Esophagus muscularis mucosa (tissue), 4 donors: ENCODE measurements at places on chromosomes 4 and X.

- DNase-seq, result no peak
Measured at GRCh38 chrX:119218198-119218597, 17.9 kb upstream of the PGRMC1 start.

DNA sequence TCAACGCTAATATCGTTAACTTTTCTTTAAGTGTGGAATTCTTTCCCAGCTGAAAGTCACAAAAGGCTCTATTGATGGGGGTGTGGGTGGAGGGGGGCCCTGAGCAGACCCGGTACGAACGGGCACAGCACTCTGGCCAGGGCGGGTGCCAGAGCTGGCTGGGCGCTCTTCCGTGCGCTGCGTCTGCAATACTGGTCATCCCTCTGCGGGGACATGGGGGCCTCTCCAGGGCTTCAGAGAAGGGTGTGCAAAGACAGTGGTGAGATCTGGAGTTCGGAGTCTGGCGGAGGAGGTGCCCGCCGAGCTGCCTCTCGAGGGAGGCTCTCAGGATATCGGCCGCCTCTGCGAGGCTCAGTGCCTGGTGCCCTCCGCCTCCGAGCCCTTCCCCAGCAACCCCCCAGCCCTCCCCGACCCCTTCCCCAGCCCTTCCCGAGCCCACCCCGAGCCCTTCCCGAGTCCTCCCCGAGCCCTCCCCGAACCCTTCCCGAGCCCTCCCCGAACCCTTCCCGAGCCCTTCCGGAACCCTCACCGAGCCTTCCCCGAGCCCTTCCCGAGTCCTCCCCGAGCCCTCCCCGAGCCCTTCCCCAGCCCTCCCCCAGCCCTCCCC, 34.3 kb downstream of the FGFRL1 start:
- no peak for DNase-seq

DNA sequence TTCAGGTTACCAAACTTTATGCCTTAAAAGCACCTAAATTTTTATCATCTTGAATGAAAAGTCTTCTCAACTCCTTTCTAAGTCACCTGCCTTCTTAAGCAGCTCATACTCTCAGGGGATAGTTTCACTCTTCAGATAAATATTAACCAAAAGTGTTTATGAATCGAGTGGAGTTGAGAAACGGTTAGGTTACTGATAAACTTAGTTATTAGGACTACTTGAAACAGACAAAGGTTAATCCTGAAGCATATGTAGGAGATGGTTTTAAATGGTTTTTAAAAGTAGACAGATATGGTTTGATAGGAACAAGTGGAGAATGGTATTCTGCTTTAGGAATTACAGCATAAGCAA, 32.8 kb downstream of the CLDN22 start:
- DNase-seq, result no peak

GRCh38 chr4:17063888-17064287, 165.4 kb upstream of the LDB2 start:
- DNase-seq, result peak; percentile 17

DNA sequence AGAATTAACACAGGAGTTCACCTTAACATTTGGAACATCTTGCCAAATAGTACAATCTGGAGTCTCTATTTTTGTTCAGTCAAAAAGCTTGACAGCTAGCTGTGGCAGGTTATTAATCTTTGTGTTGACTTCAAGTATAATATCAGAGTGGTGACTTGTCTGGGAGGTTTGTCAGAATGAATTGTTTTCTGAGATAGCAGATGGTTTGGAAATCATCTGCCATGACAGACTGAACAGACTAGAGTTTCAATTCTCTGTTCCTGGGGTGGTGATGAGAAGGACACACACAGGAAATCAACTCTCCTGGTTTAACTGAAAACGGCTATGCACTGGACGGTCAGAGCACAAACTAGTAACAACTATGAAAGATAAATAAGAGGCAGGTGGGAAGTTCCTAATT, 203.3 kb upstream of the EMCN start:
- no peak for DNase-seq

DNA sequence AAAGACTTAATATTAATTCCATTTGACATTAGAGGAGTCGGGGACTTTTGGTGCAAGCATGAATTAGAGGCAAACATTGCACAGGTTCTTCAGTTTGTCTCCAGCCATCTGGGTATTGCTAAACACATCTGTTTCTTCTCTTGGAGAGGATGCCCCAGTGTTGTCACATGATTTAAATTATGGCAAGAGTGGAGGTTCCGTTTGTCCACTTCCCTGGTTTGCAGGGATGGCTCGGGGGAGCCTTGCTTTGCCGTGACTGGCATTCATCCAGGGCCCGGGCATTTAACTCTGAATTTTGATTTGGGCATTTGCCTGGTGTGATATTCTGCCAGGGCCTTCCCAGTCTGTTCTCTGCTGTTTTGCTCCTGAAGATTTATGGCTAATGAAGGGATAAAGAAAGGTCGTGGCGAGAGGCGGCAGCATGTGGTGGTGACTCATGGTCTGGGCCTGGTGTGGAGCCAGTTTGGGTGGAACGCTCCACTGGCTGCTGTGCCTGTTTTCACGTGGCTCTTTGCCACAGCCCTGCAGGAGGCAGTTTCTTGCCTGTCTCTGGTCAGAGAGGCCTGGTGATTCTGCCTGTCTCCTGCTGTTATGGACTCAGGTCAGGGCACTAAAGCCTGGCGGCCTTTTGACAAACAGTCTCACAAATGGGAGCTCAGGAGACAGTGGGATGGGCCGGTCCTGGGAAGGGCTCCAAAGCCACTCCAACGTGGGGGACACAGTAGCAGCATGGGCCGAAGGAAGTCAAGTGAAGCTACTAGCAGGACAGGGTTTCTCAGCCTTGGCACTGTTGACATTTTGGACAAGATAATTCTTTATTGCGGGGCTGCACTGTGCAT, 99.4 kb upstream of the PGRMC2 start:
- DNase-seq, result peak; percentile 98

- DNase-seq, result no peak
Measured at GRCh38 chr4:108303488-108304177, 134.9 kb upstream of the LEF1 start.

- DNase-seq, result no peak
Measured at GRCh38 chrX:148380107-148380506, 120.3 kb upstream of the AFF2 start.

DNA sequence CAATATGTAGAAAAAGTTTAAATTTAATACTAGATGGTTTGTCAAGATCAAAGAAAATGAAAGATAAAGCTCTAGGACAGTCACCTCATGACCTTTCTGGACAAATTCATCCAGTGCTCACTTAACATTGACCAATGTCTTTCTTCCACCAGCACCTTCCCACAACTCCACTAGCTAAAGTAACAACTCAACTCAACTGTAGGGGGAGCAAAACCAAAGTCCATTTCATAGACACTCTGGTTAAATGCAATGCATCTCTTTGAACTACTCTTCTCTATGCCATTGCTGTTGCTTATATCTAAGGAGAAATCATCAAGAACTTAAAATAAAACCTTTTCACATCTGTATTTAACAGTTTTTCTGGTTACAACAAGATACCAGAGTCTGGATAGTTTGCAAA, 25.1 kb downstream of the UGT2B4 start:
- no peak for DNase-seq

- DNase-seq, result no peak
Measured at GRCh38 chr4:69888336-69888735, 28.4 kb upstream of the SULT1E1 start.

DNA sequence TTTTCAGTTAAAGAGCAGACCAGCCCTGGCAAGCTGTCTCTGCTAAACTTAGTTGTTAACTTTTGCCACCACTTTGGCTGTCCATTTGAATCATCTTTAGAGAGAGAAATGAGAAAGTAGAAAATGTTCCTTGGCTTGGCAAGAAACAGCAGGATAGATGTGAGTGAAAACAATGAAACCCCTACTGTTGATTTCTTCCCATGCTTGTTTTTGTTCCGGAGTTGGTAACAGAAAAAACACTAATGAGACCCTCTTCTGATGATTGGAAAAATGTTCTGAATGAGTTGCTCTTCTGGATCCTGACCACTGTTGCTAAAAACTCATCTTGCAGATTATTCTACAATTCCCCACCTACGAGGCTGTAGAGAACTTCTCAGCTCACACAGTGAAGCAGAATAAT, 203.3 kb downstream of the MAPK10 start:
- no peak for DNase-seq

- DNase-seq, result no peak
Measured at GRCh38 chr4:135492439-135492838, 1290.8 kb upstream of the PABPC4L start.

GRCh38 chrX:94524867-94525266, 850.9 kb downstream of the FAM133A start:
- no peak for DNase-seq

GRCh38 chr4:186826846-186827533, 103.3 kb upstream of the FAT1 start:
- no peak for DNase-seq

DNA sequence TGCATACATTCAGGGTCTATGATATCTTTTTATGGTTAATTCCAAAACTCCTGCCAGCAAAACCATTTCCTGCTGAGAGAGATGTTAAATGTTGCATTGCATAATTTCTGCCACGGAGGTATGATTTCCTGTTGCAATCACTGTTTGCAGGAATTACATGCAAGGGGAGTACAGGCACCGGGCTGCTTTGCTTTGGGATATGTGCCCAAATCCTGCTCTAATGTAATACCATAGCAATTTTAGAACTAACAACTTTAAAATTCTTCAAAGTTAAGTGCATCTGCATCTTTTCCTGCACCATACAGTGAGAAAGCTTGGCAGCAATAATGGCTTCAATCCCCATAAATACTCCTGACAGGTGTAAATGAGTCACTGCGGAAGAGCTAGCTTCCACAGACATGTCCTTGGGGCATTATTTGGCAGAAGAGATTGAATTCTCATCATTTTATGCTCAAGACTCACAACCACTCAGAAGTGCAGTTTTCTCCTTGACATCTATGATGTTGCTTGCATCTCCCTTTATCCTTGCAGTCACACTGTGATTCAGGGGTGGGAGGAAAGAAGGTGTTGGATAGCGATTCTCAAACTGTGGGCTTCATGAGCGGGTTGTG, 29.6 kb downstream of the TRIM2 start:
- DNase-seq, result no peak

DNA sequence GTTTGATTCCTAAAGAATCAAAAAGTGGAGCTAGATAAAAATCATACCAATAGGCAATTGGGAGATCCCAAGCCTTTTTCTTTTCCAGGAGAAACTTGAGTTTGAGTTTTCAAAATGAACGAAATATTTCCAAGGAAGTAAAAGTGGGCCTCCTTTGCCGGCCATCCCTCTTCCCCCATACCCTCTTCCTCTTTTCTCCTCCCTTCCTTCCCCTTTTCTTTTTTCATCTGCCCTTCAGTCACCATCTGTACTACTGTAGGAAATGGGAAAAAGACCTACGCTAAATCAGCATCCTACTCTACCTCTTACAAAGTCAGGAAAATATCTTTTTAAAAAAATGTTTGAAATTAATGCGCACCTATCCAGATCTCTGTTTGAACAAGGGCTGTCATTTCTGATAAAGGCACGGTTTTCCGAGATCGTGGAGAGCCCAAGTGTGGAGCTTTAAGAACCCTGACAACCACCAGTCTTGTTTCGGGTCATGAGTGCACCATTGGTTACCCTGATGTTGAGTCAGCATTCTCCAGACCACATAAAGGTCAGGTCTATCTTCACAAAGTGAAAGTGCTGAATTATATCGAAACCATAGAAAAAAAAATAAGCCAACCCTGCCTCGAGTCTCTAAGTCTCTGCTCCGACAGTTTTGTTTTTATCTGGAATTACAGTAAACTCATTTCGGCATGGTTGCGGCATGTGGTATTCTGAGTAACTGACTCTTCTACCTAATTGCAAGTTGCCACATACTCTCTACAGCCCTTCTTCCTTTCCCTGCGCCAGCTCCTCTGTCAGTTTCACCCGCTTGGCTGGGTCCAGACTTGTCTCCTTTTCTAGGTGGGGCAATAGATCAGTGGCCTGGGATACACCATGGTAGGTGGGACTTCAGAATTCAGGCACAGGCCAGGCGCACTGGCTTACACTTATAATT, 140.2 kb upstream of the KLF3 start:
- no peak for DNase-seq

GRCh38 chr4:108626056-108626455, 5.7 kb downstream of the RPL34 start:
- no peak for DNase-seq

DNA sequence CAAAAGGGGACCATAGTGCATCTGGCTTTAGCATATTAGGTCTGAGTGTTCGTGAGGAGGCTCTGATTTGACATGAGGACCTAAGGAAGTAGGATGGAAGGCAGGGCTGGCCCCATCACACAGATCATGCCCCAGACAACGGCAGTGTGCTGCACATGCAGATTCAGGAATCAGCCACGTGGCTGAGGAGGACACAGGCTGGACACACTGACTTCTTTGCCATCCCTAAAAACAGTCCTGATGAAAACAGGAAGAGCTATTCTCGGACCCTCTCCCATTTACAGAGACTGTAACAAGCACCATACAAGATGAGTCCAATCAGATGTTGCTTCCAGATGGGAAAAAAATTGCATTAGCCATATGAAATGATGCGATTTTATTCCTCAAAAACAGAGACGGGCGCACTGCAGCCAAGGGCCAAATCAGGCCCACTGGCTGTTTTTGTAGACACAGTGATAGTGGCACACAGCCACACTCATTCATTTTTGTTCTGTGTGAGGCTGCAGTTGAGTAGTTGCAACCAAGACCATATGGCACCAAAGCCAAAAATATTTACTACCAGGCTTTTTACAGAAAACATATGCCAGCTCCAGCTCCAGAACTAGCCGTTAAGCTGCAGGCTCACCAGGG, 41.0 kb downstream of the ACSL1 start:
- DNase-seq, result no peak

GRCh38 chr4:8704632-8705031, 112.1 kb downstream of the CPZ start:
- DNase-seq, result no peak

GRCh38 chrX:48508400-48509244, at the start of gene PORCN:
TSS of gene PORCN (plus strand) at chrX:48508992. CDS start at chrX:48509821, 829 bp downstream.
- DNase-seq, result peak; percentile 92

GRCh38 chrX:23385242-23385641, 50.6 kb downstream of the PTCHD1 start:
- DNase-seq, result no peak

DNA sequence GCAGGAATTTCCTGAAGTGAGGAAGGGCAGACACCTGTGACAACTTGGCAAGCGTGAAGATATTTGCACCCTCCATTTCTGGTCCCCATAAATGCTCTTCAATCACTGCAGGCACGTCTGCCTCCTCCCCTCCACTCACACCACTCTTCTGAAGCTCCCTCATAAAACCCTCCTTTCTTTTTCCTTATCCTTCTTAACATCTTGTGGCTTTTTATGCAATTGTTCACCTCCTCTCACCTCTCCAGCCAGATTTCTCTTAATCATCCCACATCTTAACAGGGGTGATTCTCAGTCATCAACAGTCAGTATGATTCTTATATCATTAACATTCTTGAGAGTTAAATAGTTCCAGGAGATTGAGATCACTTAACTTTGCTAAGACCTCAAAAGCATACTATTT, 277.4 kb downstream of the SPRY1 start:
- DNase-seq, result no peak
